ENCODE measurements at places on chromosomes 16 and 17. TPM values are rescaled to one million over a fixed set of nuclear protein-coding genes. Genes with fewer than 3 reads are reported as not detected.
A peak's percentile ranks its signal among the peaks of the same experiment; 100 is the strongest.

GRCh38 chr17:38587947-38588787, 17.6 kb downstream of the SRCIN1 start:
- no peak for DNase-seq
- no peaks in the 10 kb centered on the region for H3K4me1 ChIP-seq
- no peak overlapping the region for H3K27ac ChIP-seq
- H3K27me3 ChIP-seq, result no peaks in the 10 kb centered on the region
- no peak overlapping the region for H3K4me3 ChIP-seq
- H3K36me3 ChIP-seq, result no peaks in the 10 kb centered on the region

The CBLN1 gene
- total RNA-seq, result 13.7 TPM

DNA sequence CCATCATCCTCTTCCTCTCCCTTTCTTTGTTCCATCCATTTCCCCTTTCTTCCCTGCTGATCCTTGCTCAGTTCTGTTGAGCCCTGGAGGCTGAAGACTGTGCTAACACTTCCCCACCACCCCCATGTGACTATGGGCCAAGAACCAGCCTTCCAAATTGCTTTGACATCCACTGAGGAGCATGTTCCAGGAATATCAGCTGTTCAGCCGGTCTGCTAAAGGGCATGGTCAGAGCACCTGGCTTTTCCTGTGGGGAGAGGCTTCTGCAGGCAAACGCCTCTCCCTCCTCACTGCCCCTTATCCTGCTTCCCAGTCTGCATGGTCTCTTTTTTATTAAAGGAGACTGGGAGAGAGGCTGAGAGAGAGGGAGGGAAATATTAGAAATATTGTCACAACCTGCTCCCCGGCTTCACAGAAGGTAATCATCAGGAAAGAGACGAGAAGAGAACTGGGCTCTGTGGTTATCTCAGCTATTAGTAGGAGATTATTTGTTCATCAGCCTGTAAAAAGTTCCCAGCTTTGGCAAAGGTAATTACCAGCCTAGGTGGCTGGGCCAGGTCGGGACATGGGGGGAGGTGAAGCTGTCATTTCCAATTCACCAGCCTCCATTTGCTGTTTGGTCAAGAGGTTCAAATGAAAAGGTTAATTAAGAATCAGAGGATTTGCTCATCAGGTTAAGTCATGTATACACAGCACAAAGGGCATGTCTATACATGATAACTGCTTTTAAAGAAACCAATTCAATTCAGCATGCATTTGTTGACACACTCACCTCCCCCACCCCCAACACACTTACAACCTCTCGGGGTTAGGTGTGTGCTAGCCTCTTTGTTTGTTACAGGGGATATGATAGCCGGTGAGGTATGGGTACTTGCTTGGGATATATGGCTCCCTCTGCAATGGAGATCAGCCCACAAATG, 83.7 kb upstream of the CRHR1 start:
- no peak overlapping the region for H3K4me3 ChIP-seq
- no peak overlapping the region for H3K27ac ChIP-seq
- DNase-seq, result no peak
- no peaks in the 10 kb centered on the region for H3K36me3 ChIP-seq
- no peaks in the 10 kb centered on the region for H3K4me1 ChIP-seq
- no peaks in the 10 kb centered on the region for H3K27me3 ChIP-seq

The MRM1 gene
- 8.1 TPM for total RNA-seq

The DNAJA2 gene
- total RNA-seq, result 51.5 TPM

DNA sequence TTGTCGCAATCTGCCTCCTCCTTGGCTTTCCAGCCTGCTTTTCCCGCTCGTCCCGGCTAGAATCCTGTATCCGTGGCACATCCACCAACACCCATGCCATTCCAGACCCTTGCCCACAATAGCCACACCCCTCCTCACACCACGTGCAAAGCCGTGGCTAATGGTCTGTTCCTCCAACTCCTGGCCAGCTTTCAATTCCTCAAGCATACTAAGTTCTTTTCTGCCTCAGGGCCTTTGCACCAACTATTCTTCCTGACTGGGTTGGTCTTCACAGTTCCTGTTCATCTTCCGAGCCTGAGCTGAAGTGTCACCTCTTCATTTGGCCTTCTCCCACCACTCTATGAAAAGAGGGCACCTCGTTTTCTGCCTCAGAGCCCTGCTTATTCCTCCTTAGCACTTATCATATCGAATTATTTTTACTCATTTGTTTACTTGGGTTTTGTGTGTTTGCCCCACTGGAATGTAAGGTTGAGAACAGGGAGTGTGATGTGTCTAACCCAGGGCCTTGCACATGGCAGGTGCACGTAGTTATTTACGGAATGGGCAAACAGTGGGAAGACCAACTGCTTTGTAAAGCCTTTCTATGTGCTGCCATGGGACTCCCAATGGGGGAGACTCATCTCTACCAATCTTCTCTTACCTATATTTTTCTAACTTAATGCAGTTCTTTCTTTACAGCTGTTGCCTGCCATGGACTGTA, 69.0 kb downstream of the CDK5R1 start:
- H3K4me3 ChIP-seq, result no peak overlapping the region
- H3K27ac ChIP-seq, result no peak overlapping the region
- no peaks in the 10 kb centered on the region for H3K36me3 ChIP-seq
- no peaks in the 10 kb centered on the region for H3K27me3 ChIP-seq

DNA sequence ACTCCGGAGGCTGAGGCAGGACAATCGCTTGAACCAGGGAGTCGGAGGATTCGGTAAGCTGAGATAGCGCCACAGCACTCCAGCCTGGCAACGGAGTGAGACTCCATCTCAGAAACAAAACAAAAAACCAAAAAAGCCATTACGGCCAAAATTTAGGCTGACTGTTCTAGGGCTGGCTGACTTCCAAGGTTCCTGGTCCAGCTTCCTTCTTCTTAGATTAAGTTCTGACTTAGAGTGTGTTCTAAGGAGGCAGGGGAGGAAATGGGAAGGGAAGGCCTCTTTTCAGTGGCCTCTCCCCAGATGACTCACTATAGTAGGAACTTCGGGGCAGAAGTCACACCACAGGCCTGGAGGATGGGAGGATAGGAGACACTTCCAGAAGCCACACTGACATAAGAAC, 27.7 kb upstream of the CLEC18B start:
- H3K4me3 ChIP-seq, result no peak overlapping the region
- peak; percentile 75 for DNase-seq

The CHST6 gene
- 6.1 TPM for total RNA-seq

DNA sequence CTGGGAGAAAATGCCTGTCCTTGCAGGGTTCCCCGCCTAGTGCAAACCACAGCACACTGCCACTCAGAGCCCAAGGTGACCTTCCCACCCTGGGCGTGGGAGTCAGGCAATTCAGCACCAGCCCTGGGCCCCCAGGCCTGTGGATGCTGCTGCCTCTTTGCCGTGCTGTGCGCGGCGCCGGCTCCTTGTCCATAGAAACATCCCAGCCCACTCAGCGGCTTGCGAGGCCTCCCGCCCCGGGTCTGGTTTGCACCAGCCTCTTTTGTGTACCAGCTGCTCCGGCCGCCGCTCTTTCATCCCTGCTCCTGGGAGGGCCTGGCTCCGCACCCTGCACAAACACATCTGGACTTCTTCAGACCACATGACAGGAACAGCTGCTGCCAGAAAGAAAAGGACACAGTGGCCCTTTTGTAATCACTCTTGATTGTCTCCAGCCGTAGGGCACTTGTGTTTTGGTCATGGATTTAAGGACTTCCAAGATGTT, 75.4 kb upstream of the SDK2 start:
- peaks cover 18% of the 10 kb centered on the region for H3K4me1 ChIP-seq
- no peaks in the 10 kb centered on the region for H3K36me3 ChIP-seq
- peak overlapping the region; percentile 22 for H3K27ac ChIP-seq

- no peak overlapping the region for H3K4me3 ChIP-seq
- no peaks in the 10 kb centered on the region for H3K27me3 ChIP-seq
- no peak for DNase-seq
- no peaks in the 10 kb centered on the region for H3K4me1 ChIP-seq
- no peak overlapping the region for H3K27ac ChIP-seq
These were observed 154.4 kb upstream of the FOXF1 start for GRCh38 chr16:86355951-86356350.

- no peak overlapping the region for H3K27ac ChIP-seq
- H3K36me3 ChIP-seq, result no peaks in the 10 kb centered on the region
- peaks cover 14% of the 10 kb centered on the region for H3K4me1 ChIP-seq
- H3K27me3 ChIP-seq, result no peaks in the 10 kb centered on the region
- H3K4me3 ChIP-seq, result no peak overlapping the region
These were observed 3.6 kb downstream of the GAA start for GRCh38 chr17:80104956-80105375.

Measured in testis (tissue), 5 donors.